ENCODE measurements at places on chromosomes 6 and 20. TPM values are rescaled to one million over a fixed set of nuclear protein-coding genes. Genes with fewer than 3 reads are reported as not detected.
A peak's percentile ranks its signal among the peaks of the same experiment; 100 is the strongest.

The KCNK16 gene
- not detected for polyA plus RNA-seq

The OR2J2 gene
- polyA plus RNA-seq, result not detected

The ENPP5 gene
- polyA plus RNA-seq, result not detected

DNA sequence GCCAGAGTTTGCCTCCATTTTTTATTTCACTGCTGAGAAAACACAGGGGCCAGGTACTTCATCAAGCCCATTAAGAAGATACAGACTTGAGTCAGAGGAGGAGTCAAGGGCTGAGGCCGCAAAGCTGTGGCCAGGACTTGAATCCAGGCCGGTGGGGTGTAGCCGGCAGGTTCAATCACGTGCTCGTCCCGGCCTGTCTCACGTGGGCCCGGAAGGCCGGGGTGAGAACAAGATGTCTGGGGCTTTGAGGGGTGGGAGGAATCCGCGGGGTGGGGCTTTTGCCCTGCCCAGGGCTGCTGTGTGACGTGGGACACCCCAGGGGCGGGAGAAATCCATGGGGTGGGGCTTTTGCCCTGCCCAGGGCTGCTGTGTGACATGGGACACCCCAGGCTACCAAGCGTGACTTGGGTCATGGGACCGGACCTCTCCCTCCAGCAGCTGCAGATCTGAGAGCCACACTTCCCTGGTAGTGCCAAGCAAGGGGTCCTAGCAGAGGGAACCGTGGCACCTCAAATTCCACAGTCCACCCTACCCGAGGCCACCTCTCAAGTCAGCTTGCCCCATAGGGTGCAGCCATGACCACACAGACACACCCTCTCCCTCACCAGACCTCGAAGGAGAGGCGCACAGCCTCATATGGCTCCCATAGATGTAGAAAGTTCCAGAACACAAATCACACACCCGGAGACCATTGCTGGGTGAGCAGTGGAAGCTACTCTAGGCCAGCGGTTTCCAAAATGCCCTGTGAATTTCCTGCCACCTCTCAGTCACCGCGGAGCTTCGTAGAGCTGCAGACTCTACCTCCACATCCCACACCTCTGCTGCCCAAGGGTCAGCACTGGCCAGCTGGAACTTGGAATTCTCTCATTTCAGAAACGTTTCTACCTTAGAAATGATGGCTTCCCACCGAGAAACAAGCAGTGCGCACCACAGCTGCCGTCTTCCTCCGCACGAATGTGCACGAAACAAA, 156.1 kb downstream of the DLL1 start:
- no peaks in the 10 kb centered on the region for H3K36me3 ChIP-seq
- no peak overlapping the region for H3K4me3 ChIP-seq
- H3K27me3 ChIP-seq, result no peaks in the 10 kb centered on the region
- no peak overlapping the region for H3K27ac ChIP-seq
- no peaks in the 10 kb centered on the region for H3K4me1 ChIP-seq

DNA sequence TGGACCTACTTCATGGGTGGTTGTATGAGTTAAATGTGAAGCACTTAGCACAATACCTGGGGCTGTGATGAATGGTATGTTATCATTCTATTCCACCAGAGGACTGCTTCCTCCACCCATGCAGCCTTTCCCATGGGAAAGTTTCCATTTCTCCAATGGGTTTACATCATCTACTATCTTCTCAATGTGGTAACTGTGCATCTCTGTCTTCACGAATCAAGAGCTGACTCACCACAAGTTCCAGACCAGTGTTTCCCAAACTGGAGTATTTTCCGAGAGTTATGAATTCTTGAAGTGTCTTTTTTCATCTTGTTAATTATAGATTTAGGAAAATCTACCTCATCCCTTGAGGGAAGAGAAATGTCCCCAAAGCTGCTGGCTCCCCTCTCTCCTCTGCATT, 182.8 kb downstream of the UNC5CL start:
- H3K36me3 ChIP-seq, result no peaks in the 10 kb centered on the region
- H3K27ac ChIP-seq, result no peak overlapping the region
- no peaks in the 10 kb centered on the region for H3K27me3 ChIP-seq
- DNase-seq, result no peak
- H3K4me3 ChIP-seq, result no peak overlapping the region

DNA sequence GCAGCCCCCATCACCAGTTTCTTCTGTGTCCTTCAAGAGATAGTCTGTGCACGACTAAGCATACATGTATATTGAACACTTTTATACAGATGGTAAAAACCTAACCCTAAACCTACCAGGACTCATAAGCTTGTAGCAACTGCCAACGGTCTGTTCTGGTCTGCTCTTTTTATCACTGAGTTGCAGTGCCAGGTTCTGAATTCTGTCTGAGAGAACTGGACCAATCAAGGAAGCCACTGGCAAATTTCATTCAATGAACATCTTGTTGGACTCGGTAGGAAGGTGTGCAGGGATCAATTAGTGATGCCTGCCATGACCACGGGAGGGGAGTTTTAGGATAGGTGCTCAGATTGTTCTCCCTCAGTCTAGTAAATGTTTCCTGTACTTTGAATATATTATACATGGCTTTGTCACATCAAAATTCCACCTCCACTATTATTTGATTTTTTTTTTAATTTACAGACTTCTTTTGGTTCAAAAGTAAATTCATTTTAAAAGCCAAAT, 146.8 kb downstream of the EYA2 start:
- no peaks in the 10 kb centered on the region for H3K36me3 ChIP-seq
- H3K4me3 ChIP-seq, result no peak overlapping the region
- no peak overlapping the region for H3K27ac ChIP-seq

GRCh38 chr6:72382602-72383529, 239.0 kb upstream of the KCNQ5 start:
- no peak for DNase-seq
- H3K27ac ChIP-seq, result no peak overlapping the region
- H3K4me1 ChIP-seq, result no peaks in the 10 kb centered on the region
- no peak overlapping the region for H3K4me3 ChIP-seq
- H3K27me3 ChIP-seq, result no peaks in the 10 kb centered on the region

GRCh38 chr6:30763618-30764489, 19.5 kb upstream of the IER3 start:
- no peaks in the 10 kb centered on the region for H3K36me3 ChIP-seq
- peaks cover 18% of the 10 kb centered on the region for H3K4me1 ChIP-seq
- H3K27me3 ChIP-seq, result no peaks in the 10 kb centered on the region
- no peak for DNase-seq
- H3K4me3 ChIP-seq, result no peak overlapping the region

GRCh38 chr20:33023439-33024242, 7.8 kb upstream of the BPIFB6 start:
- H3K27me3 ChIP-seq, result peaks cover 10% of the 10 kb centered on the region
- H3K4me1 ChIP-seq, result no peaks in the 10 kb centered on the region

- H3K27me3 ChIP-seq, result no peaks in the 10 kb centered on the region
- H3K36me3 ChIP-seq, result no peaks in the 10 kb centered on the region
- peaks cover 2% of the 10 kb centered on the region for H3K4me1 ChIP-seq
- no peak for DNase-seq
- peak overlapping the region; percentile 93 for H3K27ac ChIP-seq
Observed at GRCh38 chr6:113018351-113019151, 671.4 kb downstream of the RFPL4B start.

DNA sequence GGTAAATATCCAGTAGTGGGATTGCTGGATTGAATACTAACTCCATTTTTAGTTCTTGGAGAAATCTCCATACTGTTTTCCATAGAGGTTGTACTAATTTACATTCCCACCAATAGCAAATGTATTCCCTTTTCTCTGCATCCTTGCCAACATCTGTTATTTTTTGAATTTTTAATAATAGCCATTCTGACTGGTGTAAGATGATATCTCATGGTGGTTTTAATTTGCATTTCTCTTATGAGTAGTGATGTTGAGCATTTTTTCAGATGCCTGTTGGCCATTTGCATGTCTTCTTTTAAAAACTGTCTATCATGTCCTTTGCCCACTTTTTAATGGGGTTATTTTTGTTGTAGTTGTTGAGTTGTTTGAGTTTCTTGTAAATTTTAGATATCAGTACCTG, 253.2 kb downstream of the HAO1 start:
- H3K27me3 ChIP-seq, result no peaks in the 10 kb centered on the region
- no peaks in the 10 kb centered on the region for H3K4me1 ChIP-seq
- no peak overlapping the region for H3K27ac ChIP-seq
- no peak for DNase-seq
- H3K4me3 ChIP-seq, result no peak overlapping the region

DNA sequence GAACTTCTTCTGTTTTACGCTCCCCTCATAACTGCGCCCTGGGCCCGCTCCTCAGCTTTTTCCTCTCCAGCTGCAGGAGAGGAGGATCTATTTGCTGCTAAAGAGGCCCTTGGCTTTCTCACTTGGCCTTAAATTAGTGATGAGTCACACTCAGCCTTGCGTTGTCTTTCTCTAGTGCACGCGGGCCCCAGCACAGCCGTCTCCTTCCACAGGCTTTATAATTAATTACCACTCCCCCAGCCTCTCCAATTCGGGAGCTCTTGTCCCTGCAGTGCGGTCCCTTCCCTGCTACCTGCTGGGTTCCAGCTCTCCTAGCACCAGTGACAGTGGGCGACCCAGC, 25.2 kb downstream of the PACSIN1 start:
- no peaks in the 10 kb centered on the region for H3K27me3 ChIP-seq
- H3K4me3 ChIP-seq, result no peak overlapping the region
- DNase-seq, result no peak
- no peaks in the 10 kb centered on the region for H3K36me3 ChIP-seq
- H3K4me1 ChIP-seq, result no peaks in the 10 kb centered on the region

DNA sequence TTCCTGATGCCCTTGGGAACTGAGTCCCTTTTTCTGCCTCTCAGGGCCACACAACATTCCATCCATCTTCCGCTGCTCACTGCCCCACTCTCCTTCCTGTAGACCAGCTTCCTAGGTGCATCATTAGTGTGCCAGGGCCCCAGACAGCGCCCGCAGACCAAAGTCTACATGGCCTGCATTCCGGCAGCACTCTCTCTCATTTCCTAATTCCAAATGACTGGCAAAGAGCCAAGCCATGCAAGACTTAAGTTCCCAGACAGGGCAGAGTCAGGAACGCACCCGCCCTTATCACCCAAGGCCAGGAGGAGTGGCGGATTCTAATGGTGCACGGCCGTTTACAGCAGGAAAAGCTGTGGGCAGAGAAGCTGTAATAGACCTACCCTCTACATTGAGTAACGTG, 159.8 kb upstream of the ARID1B start:
- no peak overlapping the region for H3K27ac ChIP-seq
- H3K4me1 ChIP-seq, result no peaks in the 10 kb centered on the region
- H3K36me3 ChIP-seq, result no peaks in the 10 kb centered on the region
- H3K27me3 ChIP-seq, result no peaks in the 10 kb centered on the region

DNA sequence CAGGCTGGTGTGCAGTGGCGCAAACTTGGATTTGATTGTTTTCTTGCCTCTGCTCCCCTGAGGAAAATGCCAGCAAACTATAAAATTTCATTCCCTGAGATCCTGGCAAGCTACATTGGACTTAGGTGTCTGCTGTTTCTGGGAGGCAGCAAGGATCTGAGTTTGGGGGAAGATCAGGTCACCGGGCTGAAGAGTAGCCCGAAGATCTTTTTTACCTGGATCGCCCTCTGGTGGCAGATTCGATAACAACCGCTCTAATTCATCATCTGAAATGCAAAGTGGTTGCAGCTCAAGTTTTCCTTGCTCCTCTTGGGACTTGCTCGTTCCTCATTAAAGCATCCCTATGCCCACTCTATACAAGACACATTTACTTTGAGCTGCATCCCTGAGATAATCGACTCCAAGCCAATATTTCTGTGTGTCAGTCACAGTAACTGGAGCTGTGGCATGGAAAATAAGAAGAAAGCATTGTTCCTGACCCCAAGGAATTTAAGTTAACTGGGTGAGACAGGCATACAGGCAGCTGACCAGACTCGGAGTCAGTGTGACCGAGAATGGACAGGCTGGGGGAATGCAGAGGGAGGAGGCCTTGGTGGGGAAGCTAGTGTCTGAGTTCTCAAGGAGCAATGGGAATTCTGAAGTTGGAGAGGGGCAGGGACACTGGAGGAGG, 131.8 kb upstream of the PROKR2 start:
- H3K27ac ChIP-seq, result peak overlapping the region; percentile 86
- H3K27me3 ChIP-seq, result no peaks in the 10 kb centered on the region
- no peaks in the 10 kb centered on the region for H3K36me3 ChIP-seq
- DNase-seq, result peak; percentile 81
- no peaks in the 10 kb centered on the region for H3K4me1 ChIP-seq
- no peak overlapping the region for H3K4me3 ChIP-seq

- H3K27me3 ChIP-seq, result no peaks in the 10 kb centered on the region
- H3K4me3 ChIP-seq, result peak overlapping the region; percentile 94
- H3K27ac ChIP-seq, result peak overlapping the region; percentile 68
- peaks cover 9% of the 10 kb centered on the region for H3K4me1 ChIP-seq
- DNase-seq, result peak; percentile 15
- no peaks in the 10 kb centered on the region for H3K36me3 ChIP-seq
Observed at GRCh38 chr6:119350202-119350951, 816 bp upstream of the MAN1A1 start.

DNA sequence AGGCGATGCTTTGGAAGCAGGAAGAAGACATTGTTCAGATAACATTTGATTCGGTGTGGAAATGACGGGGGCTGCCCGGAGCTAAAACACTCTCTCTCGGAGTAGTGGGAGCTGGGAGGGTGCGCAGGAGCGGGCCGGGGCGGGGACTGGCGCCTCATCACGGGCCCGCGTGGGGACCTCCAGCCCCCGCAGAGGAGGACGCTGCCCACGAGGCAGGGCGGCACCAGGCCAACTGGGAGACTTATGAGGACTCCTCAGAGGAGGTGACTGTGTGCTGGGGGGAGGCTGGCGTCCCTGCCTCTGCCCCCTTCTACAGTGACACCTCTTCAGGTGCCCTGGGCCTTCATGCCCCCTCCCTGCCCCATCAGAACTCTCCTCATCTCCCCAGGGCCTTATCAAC, 15.2 kb downstream of the DDO start:
- no peaks in the 10 kb centered on the region for H3K27me3 ChIP-seq
- no peak for DNase-seq
- H3K4me3 ChIP-seq, result no peak overlapping the region
- no peaks in the 10 kb centered on the region for H3K4me1 ChIP-seq

DNA sequence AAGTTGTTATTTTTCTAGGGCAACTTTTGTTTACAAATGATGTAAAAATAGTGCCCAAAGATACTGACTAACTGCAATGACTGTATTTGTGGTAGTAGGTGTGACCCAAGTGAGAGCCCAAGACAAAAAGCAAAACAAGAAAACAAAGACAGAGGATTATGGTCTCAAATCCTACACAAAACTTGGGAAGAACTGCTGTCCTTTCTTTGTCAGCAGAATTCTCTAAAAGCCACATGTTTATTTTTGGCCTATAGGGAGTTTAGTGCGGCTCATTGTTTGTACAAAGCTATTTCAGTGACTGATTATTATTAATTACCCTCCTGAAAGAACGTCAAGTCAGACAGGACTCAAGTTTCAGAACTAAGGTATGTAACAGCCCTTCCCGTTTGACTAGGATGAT, 509.2 kb upstream of the SLC35B3 start:
- H3K4me3 ChIP-seq, result no peak overlapping the region
- H3K27ac ChIP-seq, result no peak overlapping the region
- H3K4me1 ChIP-seq, result no peaks in the 10 kb centered on the region
- no peaks in the 10 kb centered on the region for H3K27me3 ChIP-seq
- H3K36me3 ChIP-seq, result no peaks in the 10 kb centered on the region
- DNase-seq, result no peak

Data from SK-N-SH (cell line).